T-helper 22 cell (primary cell): ENCODE measurements at places on chromosomes 2 and 18.

DNA sequence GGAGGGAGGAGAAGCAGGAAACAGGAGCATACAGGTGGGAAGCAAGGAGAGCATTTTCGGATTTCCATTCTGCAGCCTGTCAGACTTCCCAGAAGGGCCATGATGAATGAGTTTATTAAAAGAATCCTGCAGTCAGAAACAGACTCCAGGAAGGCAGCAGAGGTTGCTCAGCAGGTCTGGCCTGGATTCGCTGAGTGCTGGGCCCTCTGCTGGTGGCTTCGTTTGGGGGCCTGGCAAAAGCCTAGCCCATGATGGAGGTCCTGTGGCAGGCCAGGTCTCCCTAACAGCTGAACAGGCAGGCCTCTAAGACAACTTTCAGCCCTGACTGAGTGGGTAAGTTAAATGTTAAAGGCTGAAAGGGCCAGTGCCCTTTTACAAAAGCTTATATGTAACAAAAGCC lies 108.2 kb upstream of the CAPN13 start:
- DNase-seq = no peak

DNA sequence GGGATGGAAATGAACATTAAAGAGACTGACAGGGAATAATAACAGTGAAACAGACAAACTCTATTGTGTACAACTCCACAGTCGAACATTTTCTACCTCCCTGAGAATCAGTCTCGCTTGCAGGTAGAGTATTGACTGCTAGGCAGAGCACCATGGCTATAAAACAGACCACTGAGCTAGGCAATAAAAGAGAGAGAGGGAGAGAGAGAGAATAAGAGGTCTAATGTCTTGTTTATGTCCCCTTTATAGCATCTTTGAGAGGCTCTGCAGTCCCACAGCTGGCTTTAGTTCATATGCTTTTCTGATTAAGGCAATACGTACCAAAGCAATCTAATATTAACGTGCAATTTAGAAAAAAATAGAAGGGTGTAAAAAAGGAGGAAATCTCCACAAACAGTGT lies 652.6 kb downstream of the NRXN1 start:
- no peak for DNase-seq

DNA sequence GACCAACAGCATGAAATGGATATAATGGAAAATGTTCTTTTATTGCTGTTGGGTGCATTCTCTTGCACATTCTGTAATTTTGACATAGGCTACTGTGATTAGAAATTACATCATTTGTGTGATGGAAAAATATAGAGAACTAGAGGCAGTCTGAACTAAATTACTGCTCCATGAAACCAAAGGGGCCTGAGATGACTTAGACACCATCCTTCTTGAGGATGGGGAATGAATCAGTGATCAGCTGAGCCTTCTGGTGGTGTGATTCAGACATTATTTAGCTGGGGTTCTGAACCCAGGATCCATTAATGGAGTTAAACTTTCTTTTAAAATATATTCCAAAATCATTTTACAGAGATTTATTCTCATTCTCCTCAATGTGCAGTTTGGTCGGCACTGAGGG lies 135.8 kb downstream of the LDLRAD4 start:
- no peak for DNase-seq

DNA sequence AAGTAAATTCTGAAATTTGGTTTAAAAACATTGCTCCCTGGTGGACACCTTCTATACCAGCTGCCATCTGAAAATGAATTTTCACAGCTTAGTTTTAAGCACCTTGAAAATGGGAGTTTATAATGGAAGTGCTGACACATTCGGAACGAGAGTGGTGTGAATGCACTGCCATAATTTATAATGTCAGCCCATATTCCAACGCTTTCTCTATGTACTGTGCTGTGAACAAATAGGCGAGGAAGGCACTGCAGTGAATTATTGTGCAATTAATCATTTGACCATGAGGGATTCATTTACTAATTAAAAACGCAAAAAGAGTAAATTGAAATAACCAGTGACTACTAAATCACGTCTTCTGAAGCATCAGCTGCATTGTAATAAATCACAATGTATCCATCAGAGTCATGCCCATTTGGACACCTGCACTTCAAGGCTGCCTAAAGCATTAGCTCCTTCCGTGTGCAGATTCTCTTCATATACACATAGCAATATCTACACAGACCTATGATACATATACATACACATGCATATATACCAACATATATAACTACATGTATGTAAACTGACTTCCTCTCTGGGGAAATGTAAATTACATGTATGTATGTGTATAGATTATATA lies 699.8 kb downstream of the GALR1 start:
- DNase-seq = no peak

- DNase-seq = no peak
Measured at GRCh38 chr2:86140969-86141392, 34.9 kb downstream of the PTCD3 start.

DNA sequence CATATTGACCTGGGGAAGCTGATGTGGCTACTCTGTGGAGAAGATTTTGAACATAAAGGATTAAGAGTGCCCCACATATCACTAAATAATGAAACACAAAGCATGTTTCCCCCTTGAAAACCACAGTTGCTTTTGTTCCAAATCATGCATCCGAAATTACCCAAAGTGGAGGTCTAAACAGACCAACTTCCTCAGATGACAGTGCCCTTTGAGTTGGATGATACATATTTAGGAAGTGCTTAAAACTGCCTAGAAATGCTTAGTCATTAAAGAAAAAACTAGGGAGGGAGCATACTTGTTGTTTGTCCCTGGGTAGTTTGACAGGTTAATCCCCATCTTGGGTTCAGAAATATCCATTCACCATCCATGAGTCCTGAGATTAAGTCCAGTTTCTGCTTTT lies 1070.3 kb downstream of the SUCLG1 start:
- no peak for DNase-seq

- DNase-seq = no peak
Measured at GRCh38 chr2:171902840-171903420, 8.9 kb upstream of the SLC25A12 start.

DNA sequence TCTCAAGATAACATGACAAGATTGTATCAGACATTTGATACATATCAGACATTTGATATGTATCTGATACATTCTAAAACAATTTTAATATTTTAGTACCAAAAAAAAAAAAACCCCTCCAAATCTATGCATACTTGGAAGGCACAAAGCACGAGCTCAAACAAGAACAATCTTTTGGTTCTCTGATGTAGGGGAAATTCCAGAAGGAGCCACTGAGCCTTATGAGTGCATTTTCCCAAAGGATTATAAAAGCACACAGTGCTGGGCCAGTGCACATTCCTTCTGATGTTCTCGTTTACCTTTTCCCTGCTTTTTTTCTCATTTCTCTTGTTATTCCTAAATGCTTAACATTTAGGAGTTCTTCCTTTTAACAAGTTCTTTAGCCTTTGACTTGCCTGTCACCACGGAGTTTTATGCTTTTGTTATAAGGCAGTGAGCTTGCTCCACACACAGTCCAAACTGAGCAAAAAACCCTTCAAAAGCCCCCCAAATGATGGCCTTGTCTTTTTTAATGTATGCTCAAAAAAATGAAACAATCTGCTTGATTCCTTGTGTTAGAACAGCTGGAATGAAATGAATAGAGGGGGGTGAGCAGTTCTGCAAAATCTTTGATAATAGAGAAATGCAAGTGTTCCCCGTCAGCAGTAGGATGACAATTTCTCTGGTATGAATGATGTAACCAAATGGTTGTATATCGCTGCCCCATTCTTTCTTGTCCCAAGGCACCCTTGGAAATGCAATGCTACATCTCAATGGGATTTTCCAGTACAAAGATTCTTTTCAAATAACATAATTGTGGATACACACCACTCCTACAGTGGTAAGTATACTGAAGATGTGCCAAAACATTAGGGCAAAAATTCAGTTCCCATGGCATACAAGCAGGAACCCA lies 597.2 kb upstream of the ZEB2 start:
- no peak for DNase-seq

DNA sequence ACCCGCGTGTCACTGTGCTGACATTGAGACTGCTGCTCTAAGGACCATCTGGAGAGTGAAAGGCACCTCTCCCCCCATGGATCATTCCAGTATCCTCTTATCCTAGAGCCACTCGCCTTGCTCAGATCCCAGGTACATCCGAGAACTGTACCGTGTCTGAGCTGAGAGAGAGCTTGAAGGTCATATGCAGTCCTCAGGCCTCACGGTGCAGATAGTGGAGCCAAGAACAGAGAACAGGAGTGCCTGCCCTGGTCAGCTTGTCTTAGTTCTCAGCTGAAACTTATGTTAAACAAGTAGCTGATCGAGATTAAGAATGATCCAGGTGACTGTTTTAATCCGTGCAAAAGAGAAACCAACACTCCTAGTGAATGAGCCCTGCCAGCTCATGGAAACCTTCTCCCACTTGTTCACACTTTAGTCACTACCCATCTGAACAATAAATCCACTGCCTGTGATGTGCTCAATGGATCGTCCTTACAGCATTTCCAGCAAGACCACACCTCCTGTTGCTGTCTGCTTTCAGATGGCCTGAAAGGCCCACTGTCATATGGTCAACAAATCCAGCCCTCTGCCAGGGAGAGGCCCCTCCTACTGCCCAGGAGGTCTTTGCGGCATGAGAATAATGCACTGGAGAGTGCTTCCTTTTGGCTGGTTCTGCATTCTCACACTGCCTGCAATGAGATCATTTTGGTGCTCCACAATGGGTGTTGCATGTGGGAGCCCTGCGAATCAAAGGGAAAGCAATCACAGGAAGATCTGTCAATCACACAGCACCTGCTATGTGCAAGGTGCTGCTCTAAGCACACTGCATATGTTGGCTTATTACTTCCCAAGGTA lies 43.7 kb upstream of the APCDD1 start:
- DNase-seq = no peak

DNA sequence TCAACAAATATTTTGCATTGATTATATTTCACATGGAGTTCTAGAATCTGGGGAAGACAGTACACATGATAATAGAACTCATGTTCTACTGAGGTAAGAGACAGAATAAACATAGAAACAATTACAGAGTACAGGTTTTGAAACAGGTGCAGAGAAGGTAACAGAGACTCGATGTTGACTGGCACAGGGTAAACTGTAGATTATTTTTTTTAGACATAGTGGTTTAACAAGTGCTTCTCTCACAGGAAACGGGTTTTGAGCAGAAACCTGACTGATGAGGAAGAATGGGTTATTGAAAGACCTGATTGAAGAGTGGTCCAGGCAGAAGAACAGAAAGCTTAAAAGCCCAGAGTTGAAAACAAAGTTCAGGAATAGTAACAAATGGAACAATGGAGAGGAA lies 1002.5 kb upstream of the FAM98A start:
- DNase-seq = no peak

- DNase-seq = no peak
Measured at GRCh38 chr2:233980955-233981561, 63.9 kb downstream of the TRPM8 start.

DNA sequence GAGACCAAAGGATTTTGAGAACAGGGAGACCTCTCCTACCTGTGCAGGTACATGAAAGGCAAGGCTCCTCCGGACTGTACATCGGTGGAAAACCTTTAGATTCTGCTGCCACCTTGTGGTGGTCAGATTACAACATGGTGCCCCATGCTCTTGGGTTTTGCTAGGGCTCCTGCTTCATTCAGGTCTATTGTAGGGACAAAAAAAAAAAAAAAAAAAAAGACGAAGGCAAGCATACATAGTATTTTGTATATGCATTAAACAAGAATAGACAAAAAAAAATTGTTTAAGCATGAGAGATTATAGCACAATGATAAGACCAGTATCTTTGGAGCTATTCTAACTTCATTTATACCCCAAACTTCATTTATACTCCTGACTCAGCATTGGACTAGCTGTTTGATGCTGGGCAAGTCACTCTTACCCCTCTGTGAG lies 27.4 kb upstream of the SPR start:
- peak; percentile 28 for DNase-seq

DNA sequence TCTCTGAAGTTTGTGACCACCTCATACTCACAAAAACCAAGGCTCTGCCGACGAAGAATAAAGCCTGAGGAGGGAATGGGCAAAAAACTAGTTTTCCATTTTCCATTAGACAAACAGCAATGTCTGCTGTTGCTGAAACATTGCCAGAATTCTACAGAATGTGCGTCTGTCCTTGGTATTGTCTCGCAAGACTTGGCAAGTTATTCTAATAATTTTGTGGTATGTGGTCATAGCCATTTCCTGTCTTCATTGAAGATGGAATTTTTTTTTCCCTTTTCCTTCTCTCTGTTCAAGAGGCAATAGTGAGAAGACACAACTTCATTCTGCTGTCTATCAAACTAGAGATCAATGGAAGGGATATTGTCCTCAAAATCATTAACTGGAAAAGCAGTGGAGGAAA lies 296.1 kb downstream of the RND3 start:
- no peak for DNase-seq

DNA sequence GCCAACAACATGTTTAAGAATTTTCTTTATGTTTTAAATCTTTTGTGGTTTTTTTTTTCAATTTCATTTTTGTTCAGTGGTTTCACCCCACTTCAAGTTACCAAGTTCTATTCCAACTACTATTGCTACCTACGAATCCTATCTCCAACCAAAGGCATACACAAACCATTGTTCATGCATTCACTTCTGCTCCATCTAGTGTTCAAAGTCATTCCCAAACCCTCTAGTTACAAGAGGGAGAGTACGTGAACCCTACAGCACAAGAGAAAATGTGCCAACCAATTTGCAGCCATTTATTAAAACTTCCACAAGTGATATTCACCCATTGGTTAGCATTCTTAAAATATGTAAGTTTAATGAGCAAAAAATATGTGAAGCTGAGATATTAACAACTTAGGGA lies 295.1 kb upstream of the KYNU start:
- DNase-seq = no peak

DNA sequence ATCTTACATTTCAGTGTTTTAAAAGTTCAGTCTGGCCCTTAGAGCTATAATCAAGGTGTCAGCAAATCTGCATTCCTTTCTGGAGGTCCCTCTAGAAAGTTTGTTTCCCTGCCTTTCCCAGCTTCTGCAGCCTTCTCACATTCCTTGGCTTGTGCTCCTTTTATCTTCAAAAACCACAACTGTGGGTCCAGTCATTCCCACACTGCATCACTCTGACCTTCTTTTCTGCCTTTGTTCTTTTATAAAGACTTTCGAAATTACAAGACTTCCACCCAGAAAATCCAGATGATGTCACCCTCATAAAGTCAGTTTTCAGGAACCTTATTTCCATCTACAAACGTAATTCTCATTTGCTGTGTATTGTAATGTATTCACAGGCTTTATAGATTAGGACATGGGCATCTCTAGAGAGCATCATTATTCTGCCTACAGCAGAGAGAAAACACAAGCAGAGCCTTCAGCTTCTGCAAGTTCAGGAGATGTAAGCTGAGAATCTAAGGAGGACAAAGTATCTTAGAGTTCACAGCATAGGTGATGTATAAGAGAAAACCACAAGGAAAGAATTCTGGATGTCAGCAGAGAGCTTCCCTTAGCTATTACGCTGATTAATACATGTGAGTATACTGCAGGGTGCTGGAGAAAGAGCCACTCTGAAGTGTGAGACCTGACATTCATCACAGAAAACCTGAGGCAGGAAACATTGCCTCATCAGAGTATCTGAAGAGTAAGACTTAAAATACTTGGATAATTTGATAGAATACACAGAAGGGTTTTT lies 1100.2 kb downstream of the CBLN2 start:
- DNase-seq = no peak

DNA sequence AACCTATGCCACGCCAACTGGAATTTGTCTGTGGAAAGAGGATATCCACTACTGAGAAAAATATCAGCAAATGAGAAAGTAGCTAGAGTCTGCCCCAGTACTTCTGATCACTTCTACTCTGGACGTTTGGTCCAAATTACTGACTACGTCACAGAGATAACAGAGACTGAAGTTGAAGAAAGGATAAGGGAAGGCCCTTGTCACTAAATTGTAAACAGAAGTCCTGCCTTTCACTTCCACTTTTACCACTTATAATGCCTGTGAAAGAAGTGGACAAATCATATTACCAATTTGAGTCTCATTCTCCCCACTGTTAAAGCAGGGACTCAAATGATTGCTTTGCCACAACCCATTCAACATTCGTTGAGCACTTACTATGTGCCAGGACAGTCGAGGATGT lies 173.9 kb upstream of the ERBB4 start:
- DNase-seq = no peak
